ENCODE measurements at places on chromosomes 4 and X.

- no peak for DNase-seq
These were observed 297.7 kb upstream of the HAND2 start for GRCh38 chr4:173827707-173828106.

DNA sequence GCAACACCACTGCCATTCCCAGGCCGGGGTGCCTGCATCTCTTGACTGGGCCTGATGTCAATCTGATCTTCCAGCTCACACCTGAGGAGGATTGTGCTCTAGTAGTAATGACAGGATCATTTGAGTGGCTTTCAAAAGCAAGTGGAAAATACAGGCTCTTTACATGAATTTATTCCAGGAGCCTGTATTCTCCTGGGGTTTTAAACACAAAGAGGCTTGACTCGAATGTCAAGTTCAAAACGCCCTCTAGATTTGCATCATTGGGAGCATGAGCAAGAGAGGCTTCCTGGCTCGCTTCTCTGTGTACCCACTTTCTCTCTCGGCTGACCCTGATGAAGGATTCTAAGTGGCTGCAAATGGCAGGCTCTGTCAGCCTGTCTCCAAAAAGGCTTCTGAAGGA, 199.5 kb upstream of the PUDP start:
- DNase-seq: no peak

GRCh38 chr4:184895012-184895695, 69.4 kb upstream of the ACSL1 start:
- DNase-seq: no peak

GRCh38 chr4:85901500-85901899, 426.6 kb downstream of the ARHGAP24 start:
- no peak for DNase-seq

GRCh38 chr4:99490286-99490685, 20.5 kb upstream of the C4orf17 start:
- no peak for DNase-seq

- peak; percentile 8 for DNase-seq
These were observed 75.8 kb downstream of the NUDT11 start for GRCh38 chrX:51420610-51421009.

DNA sequence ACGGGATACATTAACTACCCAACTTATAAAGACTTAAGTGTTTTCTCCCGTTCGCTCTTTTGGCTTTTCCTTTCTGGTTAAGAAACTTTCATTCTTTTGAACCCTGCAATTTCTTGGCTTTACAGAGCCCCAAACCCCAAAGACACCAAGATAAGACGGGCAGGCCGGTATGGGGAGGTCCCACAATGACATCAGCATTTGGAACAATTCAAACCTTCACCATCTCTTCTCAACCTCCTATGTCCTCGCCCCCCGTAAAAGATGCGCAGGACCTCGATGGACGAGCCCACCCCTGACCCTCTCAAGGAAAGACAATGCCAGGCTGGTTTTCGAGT, 999 bp downstream of the ZNF518B start:
- DNase-seq: no peak

Measured in stimulated activated CD4-positive, alpha-beta T cell treated with anti-CD3 and anti-CD28 coated beads, Interleukin-15, amount 100 ng/mL, for 48 hours (primary cell).